ENCODE measurements at places on chromosomes 2 and 18. TPM values are rescaled to one million over a fixed set of nuclear protein-coding genes. Genes with fewer than 3 reads are reported as not detected.

Gene IL36RN
- total RNA-seq, result not detected

Gene THSD7B
- total RNA-seq, result not detected

Gene GPR45
- total RNA-seq, result not detected

Gene FOXI3
- not detected for total RNA-seq

Gene KIF5C
- total RNA-seq, result 0.15 TPM

Gene CTAGE1
- 0.02 TPM for total RNA-seq

Gene TMEM163
- not detected for total RNA-seq

Gene VIT
- total RNA-seq, result not detected

Gene PARD6G
- total RNA-seq, result 7.4 TPM

Gene SIGLEC15
- total RNA-seq, result not detected

Gene SERPINB4
- not detected for total RNA-seq

Gene TUBA4B
- total RNA-seq, result 0.29 TPM

Gene SMIM21
- total RNA-seq, result not detected
